Stimulated activated CD4-positive, alpha-beta T cell treated with anti-CD3 and anti-CD28 coated beads, Interleukin-4, amount 100 ng/mL, for 48 hours (primary cell): ENCODE measurements at places on chromosomes 4 and X.

DNA sequence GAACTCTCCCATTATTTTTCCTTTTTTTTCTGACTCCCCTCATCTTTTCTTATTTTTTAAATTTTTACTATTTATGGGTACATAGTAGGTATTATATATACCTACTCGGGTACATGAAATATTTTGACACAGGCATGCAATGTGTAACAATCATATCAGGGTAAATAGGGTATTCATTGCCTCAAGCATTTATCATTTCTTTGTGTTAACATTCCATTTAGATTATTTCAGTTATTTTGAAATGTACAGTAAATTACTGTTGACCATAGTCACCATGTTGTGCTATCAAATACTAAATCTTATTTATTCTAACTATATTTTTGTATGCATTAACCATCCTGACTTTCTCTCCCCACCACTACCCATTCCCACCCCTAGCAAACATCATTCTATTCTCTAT lies 33.8 kb upstream of the SLIT2 start:
- no peak for DNase-seq

DNA sequence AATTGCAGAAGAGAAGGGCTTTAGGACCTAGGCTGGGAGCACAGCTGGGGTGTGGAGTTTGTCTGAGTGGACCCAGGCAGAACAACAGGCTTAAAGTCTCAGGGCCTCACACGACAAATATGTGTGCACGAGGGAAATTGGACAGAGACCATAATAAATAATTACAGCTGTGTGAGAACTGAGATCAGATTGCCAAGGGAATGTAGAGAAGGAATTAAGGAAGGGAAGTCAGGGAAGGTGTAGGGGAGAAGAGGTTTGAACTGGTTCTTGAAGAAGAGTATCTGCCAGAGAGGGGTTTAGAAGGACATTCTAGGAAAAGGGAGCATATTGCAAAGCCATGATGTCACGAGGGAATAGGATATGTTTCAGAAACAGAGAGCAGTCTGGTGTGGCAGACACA lies 120.7 kb upstream of the TSPAN5 start:
- no peak for DNase-seq

DNA sequence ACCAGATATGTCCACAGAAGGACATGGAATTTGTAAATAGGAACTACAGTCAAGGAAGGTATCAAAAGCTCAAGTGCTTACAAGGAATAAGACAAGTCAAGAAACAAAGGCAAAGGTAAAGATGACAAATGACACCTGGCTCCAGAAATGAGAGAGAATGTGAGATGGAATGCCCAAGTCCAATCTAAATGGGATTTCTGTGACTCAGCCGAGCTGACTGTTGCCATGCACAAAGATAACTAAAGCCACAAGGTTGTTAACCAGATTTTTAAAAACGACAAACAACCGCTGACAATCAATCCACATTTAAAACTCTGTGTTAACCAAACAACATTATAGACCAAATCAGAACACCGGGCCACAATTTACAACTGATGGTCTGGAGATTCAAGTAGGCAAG lies 1.1 kb downstream of the NFXL1 start:
- DNase-seq: no peak

DNA sequence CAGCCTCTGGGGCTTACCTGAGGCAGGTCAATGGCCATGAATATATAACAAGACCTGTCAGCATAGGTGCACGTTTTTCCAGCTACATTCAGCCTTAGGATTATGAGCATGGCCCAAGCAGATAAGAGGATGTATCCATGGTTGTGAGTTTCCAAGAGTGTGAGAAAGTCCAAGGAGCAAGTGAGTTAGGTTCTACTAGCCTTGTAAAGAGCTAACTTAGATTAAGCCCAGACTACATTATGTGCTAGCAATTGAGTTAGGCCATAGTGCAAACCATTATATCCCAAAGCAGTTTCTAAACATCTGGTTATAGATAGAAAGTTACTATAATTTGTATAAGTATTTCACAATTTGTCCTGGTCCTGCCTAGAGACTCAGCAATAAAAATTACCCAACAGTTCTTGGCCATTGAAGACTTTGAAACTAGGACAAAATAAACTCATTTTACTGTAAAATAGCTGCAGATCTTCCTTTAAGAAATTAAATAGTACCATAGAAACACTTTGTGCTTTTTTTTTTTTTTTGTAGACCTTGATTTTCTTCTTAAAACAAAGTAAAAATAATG lies 312.0 kb downstream of the CAMK2D start:
- DNase-seq: no peak

- no peak for DNase-seq
These were observed 19.6 kb upstream of the PLXNB3 start for GRCh38 chrX:153744210-153745066.

DNA sequence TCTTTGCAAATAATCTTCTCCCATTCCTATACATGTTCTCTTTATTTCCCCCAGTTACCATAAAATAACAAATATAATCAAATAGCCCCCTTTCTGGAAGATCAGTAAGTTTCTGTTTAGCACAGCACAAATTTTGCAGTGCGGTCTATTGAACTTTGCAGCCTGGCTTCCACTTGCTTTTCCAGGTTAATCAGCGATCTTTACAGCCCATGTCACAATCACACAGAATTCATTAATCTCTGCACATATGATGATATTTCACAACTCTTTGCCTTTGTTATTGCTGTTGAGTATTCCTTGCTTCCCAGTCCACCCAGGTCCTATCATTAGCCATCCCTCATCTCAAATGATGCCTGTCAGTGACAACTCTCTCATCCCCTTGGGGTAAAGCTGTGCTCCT lies 2358.0 kb downstream of the PCDH7 start:
- DNase-seq: no peak
